ENCODE measurements at places on chromosomes 3 and 15.
A peak's percentile ranks its signal among the peaks of the same experiment; 100 is the strongest.

DNA sequence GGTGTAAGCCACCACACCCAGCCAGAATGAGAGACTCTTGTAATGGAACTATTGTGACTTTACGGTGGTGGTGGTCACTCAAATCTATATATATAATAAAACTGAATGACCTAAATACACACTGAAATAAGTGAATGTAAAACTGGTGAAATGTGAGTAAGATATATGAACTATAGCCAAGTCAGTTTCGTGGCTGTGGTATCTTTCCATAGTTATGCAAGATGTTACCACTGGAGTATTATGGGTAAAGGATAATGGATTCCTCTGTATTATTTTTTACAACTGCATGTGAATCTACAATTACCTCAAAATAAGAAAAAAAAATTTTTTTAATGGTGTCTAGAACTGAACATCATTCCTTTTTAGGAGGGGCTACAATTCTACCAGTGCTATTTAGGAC is 21.9 kb downstream of the PIK3CB start:
- no peak for DNase-seq

GRCh38 chr15:64883997-64884511 is 27.6 kb upstream of the ANKDD1A start:
- peak; percentile 89 for DNase-seq

DNA sequence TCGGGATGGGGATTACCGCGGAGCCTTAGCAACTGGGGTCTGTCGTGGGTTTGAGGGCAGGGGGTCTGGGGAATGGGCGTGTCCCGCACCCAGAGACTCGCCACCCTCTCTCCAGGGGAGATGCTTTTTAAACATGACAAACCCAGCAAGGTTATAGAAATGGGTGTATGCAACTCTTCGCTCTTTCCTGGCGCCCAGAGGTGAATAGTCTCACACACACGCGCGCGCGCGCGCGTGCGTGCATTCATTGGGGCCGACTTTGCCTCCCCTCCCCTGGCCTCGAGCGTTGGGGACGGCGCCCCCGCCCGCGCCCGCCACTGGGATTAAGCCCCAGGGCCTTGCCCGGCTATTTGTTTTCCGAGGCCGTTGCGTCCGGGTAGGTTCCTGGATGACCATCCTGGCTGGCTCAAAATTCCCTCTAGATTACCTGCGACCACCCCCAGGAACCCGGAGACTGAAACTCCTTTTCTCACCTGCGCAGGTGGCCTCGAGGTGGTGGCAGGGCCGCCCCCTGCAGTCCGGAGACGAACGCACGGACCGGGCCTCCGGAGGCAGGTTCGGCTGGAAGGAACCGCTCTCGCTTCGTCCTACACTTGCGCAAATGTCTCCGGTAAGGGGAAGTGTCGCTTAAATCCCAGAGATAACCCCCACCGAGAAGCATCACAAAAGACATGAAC is 777 bp downstream of the GPR160 start:
- no peak for DNase-seq

GRCh38 chr3:183357564-183358079 is 70.8 kb downstream of the MCF2L2 start:
- DNase-seq: peak; percentile 8

GRCh38 chr3:185649414-185649813 is 63.3 kb downstream of the SENP2 start:
- no peak for DNase-seq

DNA sequence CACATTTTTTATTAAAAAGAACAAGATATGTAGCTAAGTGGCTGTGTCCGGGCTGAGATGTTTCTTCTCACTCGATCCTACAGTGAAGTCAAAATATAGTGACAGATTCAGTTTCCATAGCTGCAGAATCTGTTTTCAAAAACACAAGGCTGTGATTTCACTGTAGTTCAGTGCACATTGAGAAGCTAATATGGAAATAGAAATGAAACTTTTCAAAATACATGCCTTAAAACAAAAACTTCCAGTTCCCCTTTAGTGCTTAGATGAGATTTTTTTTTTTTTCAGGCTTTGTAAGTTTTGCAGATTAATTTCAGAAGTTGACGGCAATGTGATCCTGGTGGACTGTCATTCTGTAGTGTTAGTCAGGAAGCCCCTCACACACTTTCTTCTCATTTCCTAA is 23.8 kb upstream of the TRAK1 start:
- DNase-seq: peak; percentile 66

DNA sequence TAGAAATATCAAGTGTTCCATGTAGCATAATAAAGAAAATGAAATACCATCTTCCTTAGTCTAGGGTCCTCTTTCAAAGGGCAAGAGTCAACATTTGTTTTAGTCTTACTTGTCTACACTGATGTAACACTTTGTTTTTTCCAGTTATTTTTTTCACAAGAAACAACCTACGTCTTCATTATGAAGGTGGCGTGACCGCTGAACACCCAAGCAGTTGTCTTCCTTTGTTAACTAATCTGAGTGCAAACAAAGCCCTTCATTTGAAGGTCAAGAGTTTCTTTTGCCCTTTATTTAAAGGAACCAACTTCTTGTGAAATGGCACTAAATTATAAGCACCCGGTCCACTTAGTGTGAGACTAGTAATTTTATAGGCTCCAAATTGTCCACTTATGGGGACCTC is 73.2 kb downstream of the CD47 start:
- no peak for DNase-seq

DNA sequence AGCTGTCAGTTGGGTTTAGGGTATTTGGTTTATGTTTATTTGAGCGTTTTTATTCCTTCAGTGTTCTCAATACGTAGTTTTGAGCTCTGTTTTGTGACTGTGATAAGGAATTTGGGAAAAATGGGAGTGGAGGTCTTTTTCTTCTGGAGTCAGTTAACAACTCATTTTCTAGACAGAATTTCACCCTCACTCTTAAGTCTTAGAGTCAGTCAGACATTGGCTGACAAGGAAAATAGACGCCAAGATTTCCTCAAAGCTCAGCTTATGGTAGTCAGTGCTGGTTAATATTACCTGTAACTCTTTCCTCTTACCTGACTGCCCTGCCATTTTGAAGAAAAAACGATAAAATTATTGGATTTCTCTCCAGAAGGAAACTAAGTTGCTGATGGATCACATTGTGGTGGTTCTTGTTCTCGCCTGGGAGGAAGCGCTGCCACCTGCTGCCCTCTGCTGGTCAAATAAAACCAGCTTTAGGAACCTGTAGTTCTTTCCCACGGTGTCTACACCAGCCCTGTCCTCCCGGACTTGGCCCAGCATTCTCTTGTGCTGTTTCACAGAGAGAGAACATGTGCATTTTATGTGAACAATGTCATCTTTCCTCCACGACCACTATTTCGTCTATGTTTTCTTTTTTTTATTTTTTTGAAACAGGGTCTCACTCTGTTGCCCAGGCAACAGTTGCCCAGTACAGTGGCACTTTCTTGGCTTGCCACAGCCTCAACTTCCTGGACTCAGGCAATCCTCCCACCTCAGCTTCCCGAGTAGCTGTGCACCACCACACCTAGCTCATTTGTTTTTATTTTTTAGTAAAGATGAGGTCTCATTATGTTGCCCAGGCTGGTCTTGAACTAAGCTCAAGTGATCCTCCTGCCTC is 41.4 kb upstream of the UMPS start:
- peak; percentile 82 for DNase-seq

- peak; percentile 11 for DNase-seq
Observed at GRCh38 chr3:24355806-24356205, 138.8 kb downstream of the THRB start.

DNA sequence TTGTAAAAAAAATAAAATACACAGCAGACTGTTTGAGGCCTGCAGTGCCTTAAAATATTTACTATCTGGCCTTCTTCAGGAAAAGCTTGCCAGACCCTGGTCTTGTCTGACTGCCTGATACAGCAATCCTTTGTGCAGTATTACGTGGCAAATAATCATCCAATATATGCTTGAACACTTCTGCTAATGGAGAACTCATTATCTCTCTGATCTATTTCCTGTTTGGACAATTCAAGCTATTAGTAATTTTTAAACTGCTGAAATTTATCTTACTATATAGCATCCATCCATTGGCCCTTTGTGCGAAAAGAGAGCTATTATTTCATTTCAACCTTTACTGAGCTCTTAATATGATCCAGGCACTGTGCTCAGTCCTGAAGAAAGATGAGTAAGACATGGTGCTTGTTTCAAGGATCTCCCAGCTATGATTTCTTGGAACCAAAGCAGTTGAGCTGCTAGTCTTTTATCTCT is 15.9 kb downstream of the ATG7 start:
- peak; percentile 56 for DNase-seq

DNA sequence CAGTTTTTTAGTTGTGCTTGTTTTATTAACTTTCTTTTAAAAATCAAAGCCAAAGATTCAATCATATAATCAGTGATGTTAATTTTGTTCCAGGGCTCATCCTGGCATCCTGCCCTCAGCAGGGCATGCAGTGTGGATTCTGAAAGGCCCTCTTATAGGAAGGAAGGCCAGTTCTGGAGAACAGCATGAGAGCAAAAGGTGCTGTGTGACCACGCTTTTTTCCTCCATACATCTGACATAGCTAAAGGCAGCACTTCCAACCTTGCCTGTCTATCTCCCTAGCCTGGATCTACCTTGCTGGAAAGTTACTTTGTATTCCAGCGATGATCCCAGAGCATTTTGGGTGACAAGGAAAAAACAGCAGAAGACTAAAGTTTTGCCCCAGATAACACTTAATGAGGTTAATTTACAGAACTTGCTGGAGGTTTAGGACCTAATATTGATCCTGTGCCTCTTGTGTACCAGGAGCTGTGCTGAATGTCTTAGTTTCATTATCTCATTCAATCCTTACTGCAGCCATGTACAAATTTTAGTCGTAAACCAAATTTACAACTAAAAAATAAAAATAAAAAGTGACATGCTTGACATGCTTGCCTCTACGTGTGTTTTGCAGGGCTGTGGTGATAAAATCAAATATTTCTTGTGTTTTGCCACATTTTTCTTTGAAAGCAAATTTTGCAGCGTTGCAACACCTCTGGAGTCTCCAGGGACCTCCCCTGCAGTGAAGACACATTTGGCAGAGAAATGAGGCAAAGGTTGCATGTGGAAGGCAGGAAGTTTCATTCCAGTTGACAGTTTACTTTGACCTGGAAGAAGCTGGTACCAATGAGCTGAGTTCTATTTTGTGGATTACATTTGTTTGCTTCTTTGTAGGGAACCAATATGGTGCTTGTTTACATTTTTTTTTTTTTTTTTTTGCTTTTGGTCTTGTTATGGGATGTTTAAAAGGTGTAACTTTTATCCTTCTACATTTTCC is 13.2 kb downstream of the IL1RAP start:
- no peak for DNase-seq

- no peak for DNase-seq
Observed at GRCh38 chr3:177599837-177600236, 402.6 kb upstream of the TBL1XR1 start.

DNA sequence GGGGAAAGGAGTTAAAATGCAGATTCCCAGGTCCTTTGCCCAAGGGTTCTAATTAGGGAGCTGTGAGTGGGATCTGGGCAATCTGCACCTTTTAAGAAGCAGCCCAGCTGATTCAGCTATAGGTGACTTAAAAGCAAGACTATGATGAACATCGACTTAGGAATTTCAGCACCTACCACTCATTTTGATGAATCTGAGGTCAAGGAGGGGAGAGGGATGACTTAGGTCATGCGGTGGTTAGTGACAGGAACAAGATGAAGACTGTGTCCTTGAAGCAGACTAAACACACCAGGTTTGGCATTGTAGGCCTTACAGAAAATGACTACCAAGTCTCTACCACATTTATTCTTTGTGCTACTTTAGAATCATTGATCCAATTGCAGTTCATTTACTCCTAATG is 196.3 kb downstream of the DTWD1 start:
- DNase-seq: no peak

- DNase-seq: no peak
Observed at GRCh38 chr3:135136361-135137100, 341.5 kb downstream of the EPHB1 start.

DNA sequence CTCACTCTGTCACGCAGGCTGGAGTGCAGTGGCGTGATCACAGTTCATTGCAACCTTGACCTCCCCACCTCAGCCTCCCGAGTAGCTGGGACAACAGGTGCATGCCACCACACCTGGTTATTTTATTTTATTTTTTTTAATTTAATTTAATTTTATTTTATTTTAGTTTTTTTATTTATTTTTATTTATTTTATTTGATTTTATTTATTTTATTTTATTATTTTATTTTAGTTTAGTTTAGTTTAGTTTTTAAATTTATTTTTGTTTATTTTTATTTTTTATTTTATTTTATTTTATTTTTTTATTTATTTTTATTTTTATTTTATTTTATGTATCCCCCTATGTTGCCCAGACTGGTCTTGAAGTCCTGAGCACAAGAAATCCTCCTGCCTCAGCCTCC is 202.3 kb upstream of the SLCO3A1 start:
- DNase-seq: no peak

DNA sequence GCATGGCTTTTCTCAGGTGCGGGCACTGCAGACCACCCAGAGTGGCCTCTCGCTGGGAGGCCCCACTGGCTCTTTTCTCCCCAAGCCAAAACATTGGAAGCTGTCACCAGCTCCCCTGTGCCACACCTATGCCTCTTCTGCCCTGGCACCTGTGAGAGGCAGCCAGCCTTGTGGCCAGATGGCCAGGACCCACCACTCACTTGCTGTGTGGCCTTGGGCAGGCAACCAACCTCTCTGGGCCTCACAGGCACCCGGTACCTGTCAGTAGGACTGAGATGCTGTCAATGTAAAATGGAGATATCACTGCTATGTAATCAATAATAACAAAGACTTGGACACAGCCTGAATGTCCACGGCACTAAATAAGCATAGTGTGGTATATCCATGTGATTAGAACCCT is 36.5 kb downstream of the SRPRB start:
- DNase-seq: no peak

GRCh38 chr15:77869021-77869895 is 208.3 kb downstream of the TBC1D2B start:
- DNase-seq: peak; percentile 10

GRCh38 chr3:166527325-166527724 is 690.1 kb upstream of the BCHE start:
- no peak for DNase-seq

DNA sequence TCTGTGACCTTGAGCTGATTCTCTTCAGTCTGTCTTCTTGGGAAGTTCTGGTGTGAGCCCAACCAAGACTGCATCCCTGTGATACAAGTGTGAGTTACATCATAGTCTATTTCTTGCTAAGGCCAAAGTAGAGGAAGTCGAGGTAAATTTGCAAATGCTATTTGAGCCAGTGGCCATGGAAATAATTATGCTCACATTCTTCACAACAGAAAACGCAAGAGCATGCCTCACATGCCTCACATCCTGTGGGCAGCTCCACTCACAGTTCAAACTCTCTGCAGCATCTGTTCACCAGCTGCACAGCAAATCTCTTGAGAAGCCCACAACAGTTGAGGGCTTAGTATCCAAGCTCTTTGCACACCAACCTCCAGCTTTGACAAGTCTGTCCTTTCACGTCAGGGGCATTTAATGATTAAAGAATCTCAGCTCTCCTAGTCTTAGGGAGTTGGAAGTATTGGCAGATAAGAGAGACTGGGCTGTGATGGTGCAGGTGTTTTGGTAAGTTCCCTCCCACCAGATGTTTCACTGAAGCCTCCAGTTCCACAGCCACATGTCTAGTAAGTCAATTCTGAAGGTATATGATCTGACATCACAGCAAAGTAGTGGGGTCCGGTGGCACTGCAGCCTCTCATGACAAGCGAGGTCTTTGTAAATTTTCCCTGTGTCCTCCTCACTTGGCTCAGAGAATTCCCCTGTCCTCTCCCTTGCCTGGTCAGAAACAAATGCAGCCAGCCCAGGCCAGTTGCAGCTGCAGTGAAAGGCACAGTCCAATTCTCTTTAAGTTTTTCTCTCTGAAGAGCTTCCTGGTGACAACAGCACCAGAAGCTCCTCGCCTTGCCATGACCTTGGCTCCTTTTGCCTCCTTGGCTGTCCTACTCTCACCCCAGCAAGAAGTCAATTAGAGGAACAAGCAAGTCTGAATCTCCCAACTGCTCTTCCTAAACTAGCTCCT is 166.1 kb downstream of the SSR3 start:
- DNase-seq: peak; percentile 17

GRCh38 chr15:64251121-64251520 is 88.3 kb upstream of the PPIB start:
- no peak for DNase-seq
